ENCODE measurements at places on chromosomes 5 and 9.

- DNase-seq = no peak
Observed at GRCh38 chr5:131212471-131213021, 41.8 kb downstream of the LYRM7 start.

GRCh38 chr9:106535439-106535838, 327.5 kb upstream of the ZNF462 start:
- no peak for DNase-seq

- no peak for DNase-seq
Observed at GRCh38 chr9:136665704-136666371, 3.1 kb downstream of the EGFL7 start.

- DNase-seq = no peak
Observed at GRCh38 chr9:88973281-88974045, 17.8 kb upstream of the S1PR3 start.

DNA sequence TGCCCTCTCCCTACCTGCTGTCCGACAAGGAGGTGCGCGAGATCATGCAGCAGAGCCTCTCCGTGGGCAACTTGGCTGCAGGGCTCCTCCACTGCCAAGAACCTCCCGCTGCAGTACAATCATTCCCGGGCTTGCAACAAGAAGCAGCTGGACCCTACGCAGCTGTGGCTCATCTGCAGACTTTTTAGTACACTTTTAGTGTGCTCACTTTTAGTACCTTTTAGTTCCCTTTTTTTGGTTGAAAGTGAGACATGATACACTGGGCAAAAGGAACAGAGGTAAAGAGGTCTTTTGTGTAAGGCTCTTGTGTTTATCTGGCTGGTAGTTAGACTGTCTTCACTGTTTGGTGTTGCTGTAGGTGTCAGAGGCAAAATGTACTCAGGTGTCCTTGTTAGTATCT, 58.1 kb upstream of the SPTLC1 start:
- no peak for DNase-seq

DNA sequence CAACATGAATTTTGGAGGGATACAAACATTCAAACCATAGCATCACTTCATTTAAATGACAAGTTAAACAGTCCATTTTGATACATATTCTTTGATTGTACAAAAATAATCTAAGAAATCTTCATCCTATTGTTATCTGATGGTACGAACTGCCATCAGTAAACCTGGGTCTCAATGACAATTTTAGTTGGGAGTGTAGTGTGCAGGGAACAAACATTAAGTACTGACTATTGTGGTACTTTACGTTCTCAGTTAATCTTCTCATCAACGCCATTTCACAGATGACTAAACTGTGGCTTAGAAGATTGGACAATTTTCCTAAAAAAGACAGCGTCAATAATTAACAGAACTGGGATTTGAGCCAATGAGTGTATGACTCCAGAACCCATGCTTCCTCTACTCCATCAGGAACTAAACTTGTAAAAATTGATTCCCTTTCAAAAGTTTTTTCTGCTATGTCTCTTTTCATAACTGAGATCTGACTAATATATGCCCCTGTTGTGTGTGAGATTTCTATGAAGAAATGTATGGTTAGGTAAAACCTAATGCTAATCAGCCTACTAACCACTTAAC, 21.1 kb downstream of the TNPO1 start:
- DNase-seq = no peak

DNA sequence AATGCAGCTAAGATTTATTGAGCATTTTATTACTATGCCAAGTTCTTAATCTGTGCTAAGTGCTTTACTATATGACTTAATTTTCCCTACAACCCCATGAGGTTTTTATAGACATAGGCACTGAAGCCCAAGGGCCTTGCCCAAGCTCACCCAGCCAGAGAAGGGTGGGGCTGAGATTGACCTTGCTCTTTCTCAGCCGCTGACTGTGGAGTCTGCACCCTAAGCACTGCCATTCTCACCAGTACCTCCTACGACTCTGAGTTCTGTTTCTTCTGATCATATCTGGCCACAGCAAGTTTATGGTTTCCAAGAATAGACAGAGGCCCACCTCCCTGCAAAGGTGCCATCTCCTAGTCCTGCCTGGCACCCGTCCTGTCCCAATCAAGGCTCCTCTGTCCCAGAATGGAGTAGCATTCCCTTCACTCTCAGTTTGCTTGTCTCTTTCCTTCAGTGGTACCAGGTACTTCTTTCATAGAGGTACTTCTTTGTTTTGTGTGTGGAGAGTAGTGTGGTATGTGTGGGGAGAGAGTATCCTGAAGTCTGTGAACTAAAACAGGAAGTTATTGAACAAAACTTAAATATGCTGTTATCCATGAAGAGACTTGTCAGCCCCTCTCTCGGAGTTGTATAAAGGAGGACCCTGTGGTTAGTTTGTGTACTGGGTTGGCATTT, 42.6 kb downstream of the CSF1R start:
- no peak for DNase-seq

GRCh38 chr5:103674251-103674650, 111.7 kb upstream of the NUDT12 start:
- DNase-seq = no peak

- no peak for DNase-seq
Observed at GRCh38 chr5:1108023-1108864, 3.6 kb downstream of the SLC12A7 start.

- DNase-seq = no peak
Observed at GRCh38 chr5:115322729-115323128, 26.3 kb upstream of the CCDC112 start.

DNA sequence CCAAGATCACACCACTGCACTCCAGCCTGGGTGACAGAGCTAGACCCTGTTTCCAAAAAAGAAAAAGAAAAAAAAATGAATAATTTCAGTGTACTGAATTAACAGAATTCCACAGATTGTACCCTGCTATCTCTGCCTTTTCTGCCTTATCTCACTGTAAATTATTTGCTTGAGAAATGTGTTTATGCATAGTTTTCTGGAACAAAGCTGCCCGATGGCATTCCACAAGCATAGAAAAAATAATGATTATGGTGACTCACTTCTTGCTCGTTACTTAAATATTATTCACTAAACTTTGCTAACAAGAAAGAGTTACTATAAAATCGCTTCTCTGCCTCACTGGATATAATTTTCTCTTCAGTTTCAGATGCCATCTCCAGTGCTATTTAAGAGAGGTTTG, 88.7 kb upstream of the FAM169A start:
- no peak for DNase-seq

DNA sequence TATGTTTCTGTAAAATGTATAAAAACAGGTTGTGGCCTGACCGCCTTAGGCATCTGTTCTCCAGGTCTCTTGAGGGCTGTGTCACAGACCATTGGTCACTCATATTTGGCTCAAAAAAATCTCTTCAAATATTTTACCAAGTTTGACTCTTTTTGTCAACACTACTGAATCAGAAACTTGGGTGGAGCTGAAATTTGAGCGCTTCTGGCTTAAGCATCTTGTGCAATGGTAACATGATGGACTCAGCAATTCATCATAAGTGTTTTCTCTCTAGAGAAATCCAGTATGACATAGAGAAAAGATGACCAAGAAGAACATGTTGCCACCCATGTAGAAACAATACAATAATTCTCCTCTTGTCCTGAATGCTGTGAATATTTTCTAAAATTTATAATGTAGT, 387.9 kb downstream of the MAT2B start:
- DNase-seq = no peak

GRCh38 chr9:27528886-27529315, 713 bp downstream of the MOB3B start:
- peak; percentile 74 for DNase-seq

- no peak for DNase-seq
Observed at GRCh38 chr5:141439411-141440141, 9.3 kb downstream of the PCDHGA12 start.

DNA sequence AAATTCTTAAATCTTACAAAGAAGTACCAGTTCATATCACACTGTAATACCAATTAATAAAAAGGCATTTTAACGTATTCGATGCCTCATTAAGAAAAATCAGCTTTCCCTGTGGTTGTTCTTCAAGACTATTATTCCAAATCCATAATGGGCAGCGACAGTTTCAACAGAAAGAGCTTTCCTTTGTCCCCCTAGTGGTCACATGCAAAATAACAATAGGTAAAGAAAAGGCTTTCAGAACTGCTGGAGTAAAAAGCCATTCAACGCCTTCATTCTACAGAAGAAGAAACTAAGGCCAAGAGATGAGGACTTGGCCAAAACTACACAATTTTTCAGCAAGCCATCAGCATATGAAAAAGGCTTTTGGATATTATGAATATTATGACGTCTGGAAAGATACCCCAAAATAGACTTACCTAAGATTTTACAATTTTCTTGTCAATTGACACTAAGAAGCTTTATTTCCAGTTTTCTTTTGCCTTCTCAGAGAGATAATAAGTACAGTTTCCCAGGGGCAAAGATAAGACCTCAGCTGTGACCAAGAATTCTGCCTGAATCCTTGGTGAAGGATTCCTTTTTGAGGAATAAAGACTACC, 6.7 kb upstream of the CDH6 start:
- DNase-seq = no peak

Data from right hindlimb (tissue), 1 donor.